Central memory CD8-positive, alpha-beta T cell (primary cell): ENCODE measurements at places on chromosomes 2 and 18.

- no peak overlapping the region for H3K27ac ChIP-seq
- no peaks in the 10 kb centered on the region for H3K4me1 ChIP-seq
- no peak for DNase-seq
- no peaks in the 10 kb centered on the region for H3K27me3 ChIP-seq
- H3K4me3 ChIP-seq, result no peak overlapping the region
- peaks cover 2% of the 10 kb centered on the region for H3K36me3 ChIP-seq
Observed at GRCh38 chr2:101677658-101678057, 19.8 kb upstream of the MAP4K4 start.

DNA sequence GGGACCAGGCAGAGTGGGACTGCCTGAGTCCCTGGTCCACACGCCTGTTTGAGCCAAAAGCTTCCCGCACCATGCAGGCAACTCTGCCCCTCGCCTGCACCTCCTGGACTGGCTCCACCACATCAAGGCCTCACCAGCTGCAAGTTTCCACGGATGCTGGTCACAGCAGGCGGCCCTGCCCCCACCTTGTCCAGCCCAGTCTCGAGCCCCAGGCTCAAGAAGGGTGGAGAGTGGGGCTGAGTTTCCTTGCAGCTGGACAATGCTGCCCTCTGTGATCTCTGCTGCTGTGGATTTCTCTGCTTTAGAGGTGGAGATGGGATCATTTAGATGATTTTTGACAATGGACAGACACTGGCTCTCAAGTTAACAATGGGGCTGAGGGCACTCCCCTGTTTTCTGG, 74.9 kb downstream of the MTCL1 start:
- H3K4me1 ChIP-seq, result no peaks in the 10 kb centered on the region
- H3K36me3 ChIP-seq, result peaks cover 1% of the 10 kb centered on the region
- no peak for DNase-seq
- no peak overlapping the region for H3K4me3 ChIP-seq
- peaks cover 38% of the 10 kb centered on the region for H3K27me3 ChIP-seq

DNA sequence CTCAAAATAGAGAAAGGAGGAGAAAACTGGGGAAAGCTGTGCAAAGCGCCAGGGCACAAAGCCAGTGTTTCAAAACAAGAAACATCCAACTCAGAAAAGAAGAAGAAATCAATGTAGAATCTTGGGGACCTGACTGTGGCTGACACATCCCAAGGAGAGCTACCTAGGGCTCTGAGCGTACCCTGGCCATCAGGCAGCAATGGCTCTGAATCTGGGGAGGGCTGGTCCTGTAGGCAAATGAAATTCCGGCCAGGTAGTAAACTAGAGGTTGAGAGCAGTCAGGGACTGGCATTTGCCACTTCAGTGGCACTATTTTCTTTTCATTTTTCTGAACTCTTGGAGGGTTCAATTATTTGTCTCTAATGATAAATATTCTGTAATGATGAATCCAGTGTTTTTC, 525.8 kb downstream of the STK39 start:
- no peak overlapping the region for H3K4me3 ChIP-seq
- no peaks in the 10 kb centered on the region for H3K4me1 ChIP-seq
- no peaks in the 10 kb centered on the region for H3K36me3 ChIP-seq
- DNase-seq, result no peak

DNA sequence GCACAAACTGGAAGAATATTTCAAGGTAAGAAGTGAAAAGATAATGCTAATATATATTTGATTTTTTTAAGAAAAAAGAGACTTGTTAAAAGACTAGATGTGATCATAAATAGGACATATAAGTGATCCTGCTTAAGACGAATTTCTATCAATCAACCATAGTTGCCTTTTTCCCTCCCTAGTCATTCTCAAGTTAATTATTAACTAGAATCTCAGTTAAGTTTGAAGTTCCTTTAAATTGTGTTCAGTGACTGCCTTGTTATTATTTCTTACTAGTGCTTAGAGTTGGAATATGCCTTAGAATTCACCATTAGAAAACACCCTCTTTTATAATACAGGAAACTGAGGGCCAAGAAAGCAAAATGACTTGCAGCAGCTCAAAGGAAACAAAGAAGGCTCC, 141.5 kb upstream of the SP5 start:
- peaks cover 25% of the 10 kb centered on the region for H3K27me3 ChIP-seq
- no peak overlapping the region for H3K27ac ChIP-seq
- H3K4me3 ChIP-seq, result no peak overlapping the region
- no peaks in the 10 kb centered on the region for H3K36me3 ChIP-seq
- H3K4me1 ChIP-seq, result no peaks in the 10 kb centered on the region

DNA sequence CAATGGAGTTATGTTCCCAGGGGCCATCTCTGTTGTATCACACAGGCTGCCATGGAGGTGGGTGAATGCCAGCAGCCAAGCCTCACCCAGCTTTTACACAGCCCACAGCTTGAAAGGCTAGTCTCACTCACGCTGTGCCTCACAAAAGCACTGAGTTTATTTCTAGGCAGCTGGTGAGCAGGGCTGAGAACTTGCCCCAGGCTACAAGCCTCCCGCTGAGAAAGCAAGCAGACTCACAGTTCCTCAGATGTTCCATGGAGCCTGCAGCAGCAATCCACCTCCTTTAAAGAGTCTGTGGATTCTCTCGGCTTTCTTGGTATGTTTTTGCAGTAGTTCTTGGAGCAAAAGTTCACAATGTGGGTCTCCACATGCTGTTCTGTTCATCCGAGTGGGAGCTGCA, 40.9 kb upstream of the ALKAL2 start:
- DNase-seq, result no peak
- H3K36me3 ChIP-seq, result no peaks in the 10 kb centered on the region
- H3K4me1 ChIP-seq, result peaks cover 5% of the 10 kb centered on the region
- peaks cover 87% of the 10 kb centered on the region for H3K27me3 ChIP-seq
